ENCODE measurements at places on chromosomes 5 and 9.

GRCh38 chr5:1405539-1406530, 39.4 kb downstream of the SLC6A3 start:
- no peak for DNase-seq

DNA sequence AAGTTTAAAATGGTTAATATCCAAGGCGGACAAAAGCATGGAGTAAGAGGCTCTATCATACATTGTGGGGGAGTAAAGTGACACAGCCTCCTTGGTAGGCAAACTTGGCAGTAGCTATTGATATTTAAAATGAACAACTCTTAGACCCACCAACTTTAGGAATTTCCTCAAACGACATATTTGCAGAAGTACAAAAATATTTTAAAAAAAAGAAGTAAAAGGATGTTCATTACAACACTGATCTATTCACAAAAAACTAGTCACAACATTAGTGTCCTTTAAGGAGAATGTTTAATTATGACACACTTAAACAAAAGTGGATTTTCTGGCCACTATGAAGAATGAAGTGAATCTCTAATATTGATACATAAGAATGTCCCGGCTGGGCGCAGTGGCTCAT, 1.7 kb downstream of the ALG2 start:
- DNase-seq = no peak

DNA sequence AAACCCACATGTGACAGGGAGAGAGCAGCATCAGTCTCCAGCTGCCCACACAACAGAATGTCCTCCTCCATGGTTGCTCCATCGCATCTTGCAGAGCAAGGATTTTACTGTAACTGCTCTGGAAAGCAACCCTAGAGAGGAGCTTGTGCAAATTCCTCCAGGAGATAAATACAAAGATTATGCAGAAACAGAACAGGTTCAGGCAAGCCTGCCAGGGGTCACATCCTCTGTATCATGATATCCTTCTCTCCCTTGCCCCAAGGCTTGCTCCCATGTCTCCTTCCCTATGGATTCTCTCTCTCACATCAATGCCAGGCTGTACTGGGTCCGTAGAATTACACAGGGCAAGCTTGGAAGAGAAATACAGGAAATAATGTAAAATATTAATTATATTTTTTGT, 226.0 kb downstream of the MPDZ start:
- no peak for DNase-seq

GRCh38 chr5:176659860-176660461, 12.7 kb downstream of the TSPAN17 start:
- no peak for DNase-seq

GRCh38 chr5:139705191-139705590, 57.0 kb downstream of the CXXC5 start:
- no peak for DNase-seq

GRCh38 chr9:101705135-101705661, 33.2 kb downstream of the GRIN3A start:
- DNase-seq = no peak

DNA sequence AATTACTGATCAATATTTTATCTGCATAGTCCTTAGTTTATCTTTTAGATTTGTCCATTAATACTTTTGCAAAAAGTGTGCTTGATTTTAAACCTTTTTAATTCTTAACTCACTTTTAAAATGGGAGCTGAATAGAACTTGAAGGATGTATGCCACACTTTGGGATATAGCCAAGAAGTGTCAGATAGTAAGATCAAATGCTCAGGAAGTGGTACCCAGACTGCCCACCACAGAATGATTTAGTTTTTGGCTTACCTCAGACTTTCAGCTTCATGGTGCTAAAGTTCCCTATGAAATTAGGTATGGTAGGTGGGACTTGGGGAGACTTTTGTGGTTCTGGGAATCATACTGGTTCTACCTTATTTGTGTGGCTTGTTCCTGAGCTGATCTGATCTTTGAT, 14.7 kb downstream of the FOCAD start:
- DNase-seq = no peak

Data from NCI-H1417 treated with DMSO at 0.1 percent for 48 hours (cell line).